ENCODE measurements at places on chromosomes 5 and 9.

DNA sequence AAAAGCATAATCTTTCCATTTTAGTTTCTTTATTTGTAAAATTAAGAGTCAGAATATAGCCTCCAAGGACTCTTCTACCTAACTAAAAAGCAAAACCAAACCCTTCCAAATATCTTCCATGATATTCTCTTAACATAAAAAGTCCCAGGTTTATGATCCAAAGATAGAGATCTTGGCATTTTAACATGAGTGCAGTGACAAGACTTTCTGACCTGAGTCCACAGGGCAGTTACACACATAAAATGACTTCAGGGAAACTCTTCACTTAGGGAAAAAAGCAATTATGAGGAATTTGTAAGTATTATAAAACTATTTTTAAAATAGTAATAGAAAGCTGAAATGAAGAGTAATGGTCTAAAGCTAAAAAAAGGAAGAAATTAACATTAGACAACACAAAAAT lies 772.6 kb upstream of the DMAC1 start:
- no peak for DNase-seq

GRCh38 chr9:91207729-91208418 lies 153.8 kb downstream of the AUH start:
- DNase-seq = no peak

GRCh38 chr9:21559402-21560280 lies 77.5 kb upstream of the IFNE start:
- DNase-seq = peak; percentile 69

DNA sequence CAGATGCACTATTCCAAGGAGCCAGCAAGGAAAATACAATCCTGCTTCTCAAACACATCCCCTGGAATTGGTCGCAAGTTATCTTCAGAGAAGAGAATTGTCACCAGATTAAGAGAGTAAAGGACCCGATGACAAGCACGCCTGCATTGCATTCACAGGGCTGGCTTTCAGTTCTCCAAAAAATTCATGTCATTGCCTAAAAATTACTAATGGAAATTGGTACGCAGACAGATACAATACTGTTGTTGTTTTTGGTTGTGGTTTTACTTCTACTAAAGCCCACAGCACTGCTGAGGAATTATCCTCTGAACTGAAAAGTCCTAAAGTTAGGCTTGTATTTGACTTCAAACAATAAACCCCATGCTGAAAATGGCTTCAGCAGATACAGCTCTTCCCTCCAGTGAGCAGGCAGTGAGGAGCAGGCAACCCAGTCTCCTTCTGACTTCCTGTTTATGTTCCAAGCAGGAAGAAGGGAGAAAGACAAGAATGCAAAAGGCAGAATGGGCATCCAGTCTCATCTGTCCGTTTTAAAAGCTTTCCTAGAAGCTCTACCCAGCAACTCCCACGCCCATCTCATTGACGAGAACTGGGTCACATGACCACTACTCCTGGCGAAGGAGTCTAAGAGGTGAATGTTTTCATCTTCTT lies 80.6 kb upstream of the ZNF366 start:
- DNase-seq = no peak

DNA sequence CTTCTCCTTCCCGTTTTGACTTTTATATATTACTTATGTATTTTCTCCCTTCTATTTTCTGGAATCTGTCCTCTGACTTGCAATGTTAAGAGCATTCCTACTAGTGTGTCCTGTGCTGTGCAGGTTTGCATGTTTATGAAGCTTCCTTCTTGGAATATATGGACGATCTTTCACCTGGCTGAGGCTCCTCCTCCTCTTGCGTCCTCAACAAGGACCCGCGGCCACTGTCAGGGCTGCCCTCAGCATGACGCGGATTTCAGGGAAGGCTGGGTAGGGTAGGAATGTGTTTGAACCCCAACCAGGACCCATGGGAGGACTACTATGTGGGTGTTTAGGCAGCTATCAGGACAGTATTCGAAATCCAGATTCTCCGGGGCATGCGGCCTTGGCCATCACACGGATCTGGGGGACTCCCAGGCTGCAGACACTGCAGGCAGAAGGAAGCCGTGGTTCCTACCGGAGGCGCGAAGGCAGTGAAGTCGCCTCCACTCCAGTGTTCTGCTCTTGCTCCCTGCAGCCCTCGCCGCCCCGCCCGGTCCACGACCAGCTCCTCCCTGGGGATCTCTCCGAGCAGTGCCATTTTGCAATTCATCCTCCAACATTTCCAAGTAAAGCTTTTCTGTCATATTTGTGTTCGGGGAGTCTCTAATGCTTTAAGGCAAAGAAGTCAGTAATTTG lies 37.0 kb upstream of the OSMR start:
- DNase-seq = no peak

DNA sequence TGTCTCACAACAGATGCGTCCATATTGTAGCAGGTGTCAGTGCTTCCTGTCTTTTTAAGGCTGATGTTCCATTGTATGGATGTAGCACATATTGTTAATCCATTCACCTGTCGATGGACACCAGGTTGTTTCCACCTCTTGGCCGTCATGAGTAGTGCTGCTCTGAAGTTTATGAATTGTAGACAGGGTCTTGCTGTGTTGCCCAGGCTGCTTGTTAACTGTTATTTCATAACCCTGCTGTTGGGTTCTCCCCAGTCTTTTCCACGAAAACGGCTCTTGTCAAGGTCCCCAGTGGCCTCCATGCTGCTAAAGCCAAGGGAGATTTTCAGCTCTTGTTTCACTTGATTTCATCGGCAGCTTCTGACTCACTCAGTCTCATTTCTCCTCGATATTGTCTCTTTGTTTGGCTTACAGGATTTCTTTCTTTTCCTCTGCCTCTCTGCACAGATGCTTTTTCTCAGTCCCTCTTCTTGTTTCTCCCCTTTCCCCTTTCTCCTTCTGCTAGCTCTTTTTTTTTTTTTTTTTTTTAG lies 12.1 kb upstream of the PSD2 start:
- no peak for DNase-seq

DNA sequence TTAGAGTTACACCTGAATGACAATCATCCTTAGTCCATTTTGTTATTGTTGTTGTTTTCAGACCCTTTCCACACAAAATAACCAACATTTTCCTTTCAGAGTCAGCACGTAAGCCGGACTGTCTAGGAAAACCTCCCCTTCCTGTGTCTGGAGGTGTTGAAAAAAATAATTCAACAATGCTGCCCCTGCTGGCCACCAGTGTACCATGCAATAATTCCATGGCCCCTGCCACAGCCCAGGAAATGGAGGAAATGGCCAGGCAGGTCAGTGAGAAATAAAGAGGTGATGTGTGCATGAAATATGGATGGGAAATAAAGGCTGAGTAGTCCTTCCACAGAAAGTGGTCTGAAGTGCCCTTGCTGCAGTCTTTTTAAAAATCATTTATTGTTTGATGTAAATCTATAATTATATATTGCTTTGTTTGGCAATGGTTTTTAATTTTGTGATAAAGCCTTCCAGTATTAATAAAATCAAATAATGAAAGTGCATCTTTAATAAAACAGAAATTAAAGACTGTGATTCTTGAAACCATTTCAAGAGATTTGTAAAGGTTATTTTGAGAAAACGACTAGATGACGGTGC lies 152.8 kb upstream of the PAPPA start:
- no peak for DNase-seq

GRCh38 chr9:8095672-8096086 lies 296.1 kb upstream of the DMAC1 start:
- DNase-seq = peak; percentile 87

GRCh38 chr9:35680331-35681105 lies 6.8 kb downstream of the CA9 start:
- DNase-seq = no peak

DNA sequence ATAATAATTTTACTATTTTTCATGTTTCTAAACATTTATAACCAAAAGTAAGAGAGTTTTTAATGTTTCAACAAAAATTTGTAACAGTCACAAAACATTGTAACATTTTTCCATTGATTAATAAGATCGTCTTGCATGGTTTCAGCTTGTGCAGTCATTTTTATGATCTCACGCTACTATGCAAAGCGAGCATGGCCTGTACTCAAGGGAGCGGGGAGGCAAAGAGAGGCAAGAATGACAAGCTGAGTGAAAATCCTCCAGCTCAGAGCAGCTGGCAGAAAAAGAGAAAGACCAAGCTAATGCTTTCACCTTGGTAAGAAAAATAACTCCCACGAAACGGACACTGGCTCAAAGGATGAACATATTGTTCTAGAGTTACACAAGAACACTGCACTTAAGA lies 90.0 kb upstream of the SV2C start:
- DNase-seq = no peak

GRCh38 chr9:77521091-77521490 lies 127.0 kb downstream of the GNA14 start:
- no peak for DNase-seq

DNA sequence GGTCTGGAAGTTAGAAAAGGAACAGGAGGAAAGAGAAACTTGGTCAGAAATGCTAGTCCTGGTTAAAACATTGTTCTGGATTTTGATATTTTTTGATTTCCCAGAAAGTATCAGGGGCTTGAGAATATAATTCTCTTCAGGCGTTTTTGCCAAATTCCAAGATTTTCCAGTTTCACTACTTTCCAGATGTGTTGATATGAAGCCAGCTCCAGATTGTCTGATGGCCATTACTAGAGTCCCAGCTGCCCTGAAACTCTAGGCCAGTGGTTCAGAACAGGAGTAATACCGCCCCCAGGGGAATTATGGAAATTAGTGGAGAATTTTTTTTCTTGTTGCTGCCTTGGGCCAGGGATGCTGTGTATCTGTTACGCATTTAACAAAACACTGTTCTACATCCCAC lies 88.6 kb downstream of the KCNN2 start:
- DNase-seq = no peak

- no peak for DNase-seq
These were observed 274.4 kb downstream of the EFNA5 start for GRCh38 chr5:107396351-107396690.

Measured in NCI-H1930 (cell line).